Stimulated activated CD8-positive, alpha-beta memory T cell treated with anti-CD3 and anti-CD28 coated beads, Interleukin-4, amount 100 ng/mL, for 48 hours (primary cell): ENCODE measurements at places on chromosomes 16 and 17.
A peak's percentile ranks its signal among the peaks of the same experiment; 100 is the strongest.

GRCh38 chr16:608019-608418 is 18.2 kb downstream of the RAB40C start:
- DNase-seq: peak; percentile 70

GRCh38 chr17:59366773-59367656 is 35.6 kb downstream of the YPEL2 start:
- no peak for DNase-seq

GRCh38 chr16:3645504-3646347 is 8.8 kb upstream of the DNASE1 start:
- DNase-seq: peak; percentile 12

DNA sequence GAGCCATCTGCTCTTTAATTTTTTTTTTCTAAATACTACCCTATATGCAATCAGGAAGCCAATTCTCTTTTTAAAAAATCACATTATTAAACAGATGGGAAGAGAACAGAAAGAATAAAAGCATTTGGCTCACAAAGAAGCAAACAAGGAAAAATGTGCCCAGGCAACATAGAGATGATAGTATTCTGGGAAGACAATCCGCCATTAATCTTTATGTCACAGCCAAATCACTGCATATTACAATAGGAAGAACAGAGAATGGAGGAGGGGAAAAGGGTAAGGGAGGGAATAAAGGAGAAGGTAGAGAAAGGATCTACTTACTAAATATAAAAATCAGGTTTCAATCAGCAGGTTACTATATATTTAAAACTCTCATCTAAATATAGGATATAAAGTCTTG is 34.3 kb downstream of the STAT5B start:
- no peak for DNase-seq

DNA sequence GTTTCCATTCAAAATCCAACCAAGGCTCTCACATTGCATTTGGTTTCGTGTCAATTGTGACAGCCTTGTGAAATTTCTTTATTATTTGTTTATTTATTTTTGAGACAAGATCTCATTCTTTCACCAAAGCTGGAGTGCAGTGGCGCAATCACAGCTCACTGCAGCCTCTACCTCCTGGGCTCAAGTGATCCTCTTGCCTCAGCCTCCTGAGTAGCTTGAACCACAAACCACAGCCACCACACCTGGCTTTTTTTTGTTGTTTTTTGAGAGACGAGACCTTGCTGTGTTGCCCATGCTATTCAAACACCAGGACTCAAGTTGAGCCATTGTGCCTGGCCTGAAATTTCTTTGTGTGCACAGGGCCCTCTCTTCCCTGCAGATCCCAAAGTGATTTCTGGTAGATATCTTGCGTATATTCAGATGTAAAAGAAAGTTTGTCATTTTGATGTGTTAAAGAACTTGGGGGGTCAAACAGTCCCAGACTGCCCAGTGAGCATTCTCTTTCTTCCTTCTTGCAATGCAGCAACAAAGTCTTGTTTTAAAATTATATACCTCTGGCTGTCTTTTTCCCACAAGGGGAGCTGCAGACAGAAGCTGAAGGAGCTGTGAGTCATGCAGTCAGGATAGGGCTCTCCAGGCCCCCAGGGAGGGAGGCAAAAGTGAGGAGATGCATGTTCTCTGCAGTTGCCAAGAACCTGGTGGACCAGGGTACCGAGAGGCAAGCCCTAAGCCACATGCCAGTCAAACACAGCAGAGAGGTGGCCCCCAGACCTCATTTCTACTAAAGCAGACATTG is 15.5 kb upstream of the USP22 start:
- DNase-seq: no peak

GRCh38 chr17:76700617-76701470 is 9.9 kb downstream of the MXRA7 start:
- DNase-seq: no peak

DNA sequence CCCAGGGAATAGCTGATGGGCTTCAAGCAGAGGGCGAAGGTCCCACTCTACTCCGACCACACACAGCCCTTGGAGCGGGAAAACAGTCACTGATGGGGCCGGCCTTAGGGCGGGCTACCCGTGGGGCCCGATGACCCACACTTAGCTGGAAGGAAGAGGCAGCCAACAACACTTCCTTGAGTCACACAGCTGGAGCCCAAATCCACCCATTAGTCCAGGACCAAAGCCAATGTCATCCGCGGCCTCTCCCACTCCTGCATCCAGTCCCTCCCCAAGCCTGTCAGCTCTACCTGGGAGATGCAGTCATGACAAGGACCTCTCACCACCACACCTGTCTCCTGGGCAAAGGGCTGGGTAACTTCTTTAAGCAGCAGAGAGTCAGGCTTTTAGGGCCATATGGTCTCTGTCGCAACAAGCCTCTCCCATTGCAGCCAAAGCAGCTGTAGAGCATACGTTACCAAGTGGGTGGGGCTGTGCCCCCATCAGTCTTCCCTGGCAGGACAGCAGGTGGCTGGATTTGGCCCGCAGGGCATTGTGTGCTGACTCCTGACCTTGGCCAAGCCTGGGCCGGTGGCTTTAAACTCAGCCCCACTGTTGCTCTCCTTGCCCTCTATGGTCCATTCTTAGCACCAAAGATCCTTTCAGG is 110.7 kb downstream of the SOCS1 start:
- DNase-seq: no peak

GRCh38 chr17:81115749-81116464 is 49.4 kb upstream of the PVALEF start:
- no peak for DNase-seq

DNA sequence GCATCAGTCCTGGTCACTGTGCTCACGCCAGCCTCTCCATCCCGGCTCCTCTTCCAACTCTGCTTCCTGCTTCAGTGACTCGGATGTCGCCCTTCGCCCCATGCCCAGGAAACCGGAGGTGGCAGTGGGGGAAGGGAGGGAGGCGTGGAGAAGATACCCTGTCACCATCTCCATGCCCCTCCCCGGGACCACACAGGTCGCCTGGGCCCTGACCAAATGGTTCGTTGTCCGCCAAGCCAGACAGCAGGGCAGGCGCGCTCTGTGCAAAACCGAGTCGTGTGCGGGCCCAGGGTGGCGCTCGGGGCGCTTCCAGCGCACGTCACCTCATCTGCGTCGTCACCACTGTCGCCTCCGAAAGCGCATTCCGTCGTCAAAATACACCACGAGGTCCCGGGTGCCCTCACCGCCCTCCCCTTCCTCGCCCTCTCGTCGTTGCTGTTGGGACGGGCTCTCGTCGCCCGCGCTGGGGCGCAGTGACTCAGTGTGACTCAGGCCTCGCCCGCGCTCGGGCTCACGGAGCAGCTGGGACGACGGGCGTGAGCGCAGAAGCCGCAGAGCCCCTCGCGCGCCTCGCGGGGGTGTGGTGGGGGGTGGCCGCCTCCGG is 39.2 kb downstream of the ZNF778 start:
- peak; percentile 84 for DNase-seq

GRCh38 chr16:79278506-79278905 is 322.0 kb downstream of the MAF start:
- DNase-seq: peak; percentile 77

DNA sequence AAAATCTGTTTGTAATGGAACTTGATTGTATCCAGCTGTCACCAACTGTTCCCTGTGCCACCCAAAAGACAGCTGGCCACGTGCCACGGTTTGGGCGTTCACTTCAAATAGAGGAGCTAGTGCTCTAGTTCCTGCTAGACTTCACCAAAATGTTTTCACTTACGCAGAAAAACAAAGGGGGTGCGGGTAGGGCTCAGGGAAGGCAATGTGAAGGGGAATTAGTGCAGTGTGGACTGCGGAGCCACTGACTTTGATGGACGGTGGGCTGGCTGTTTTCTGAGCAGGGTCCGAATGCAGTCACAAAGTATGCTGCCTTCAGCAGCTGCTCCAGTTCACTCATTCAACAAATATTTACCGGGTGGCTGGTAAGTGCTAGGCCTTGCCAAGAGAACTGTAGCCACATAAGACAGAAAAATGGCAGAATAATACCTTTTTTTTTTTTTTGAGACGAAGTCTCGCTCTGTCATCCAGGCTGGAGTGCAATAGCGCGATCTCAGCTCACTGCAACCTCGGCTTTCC is 7.6 kb upstream of the CYTH1 start:
- no peak for DNase-seq

DNA sequence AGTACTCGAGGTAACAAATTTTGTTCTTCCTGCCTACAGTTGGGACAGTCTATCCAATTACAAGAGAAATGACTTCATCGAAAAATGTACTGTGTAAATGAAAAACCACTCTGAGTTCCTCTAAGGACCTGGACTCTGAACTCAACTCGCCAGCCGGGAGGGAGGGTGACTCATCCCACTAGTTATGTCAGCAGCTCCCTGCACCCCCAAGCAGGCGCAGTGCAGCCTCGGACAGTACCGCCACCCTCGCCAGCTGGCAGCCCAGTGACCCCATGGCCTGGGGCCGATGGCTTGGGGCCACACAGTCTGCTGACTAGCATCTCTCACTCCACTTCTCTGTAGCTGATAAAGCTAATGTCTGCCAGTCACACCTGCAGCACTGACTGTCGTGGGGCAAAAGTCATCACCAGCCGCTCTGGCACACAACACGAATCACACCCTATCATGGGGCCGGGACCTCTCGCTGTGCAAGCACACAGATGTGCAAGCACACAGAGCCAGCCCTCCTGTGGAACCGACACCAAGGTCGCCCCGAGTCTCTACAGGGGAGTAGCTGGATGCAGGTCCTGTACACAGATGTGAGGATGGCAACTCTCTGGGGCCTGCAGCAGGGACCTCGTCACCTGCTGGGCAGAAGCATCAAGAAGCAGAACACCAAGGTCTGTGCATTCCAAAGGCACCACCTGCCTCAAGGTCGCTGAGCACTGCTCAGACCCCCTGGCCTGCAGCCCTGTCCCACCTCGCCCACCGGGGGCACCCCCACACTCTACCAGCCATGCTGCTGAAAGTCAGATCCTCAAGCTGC is 5.7 kb downstream of the CSNK1D start:
- peak; percentile 68 for DNase-seq

GRCh38 chr17:13957636-13958035 is 111.7 kb upstream of the COX10 start:
- DNase-seq: no peak

GRCh38 chr16:2341456-2342447 is 1.2 kb upstream of the ABCA3 start:
- no peak for DNase-seq

DNA sequence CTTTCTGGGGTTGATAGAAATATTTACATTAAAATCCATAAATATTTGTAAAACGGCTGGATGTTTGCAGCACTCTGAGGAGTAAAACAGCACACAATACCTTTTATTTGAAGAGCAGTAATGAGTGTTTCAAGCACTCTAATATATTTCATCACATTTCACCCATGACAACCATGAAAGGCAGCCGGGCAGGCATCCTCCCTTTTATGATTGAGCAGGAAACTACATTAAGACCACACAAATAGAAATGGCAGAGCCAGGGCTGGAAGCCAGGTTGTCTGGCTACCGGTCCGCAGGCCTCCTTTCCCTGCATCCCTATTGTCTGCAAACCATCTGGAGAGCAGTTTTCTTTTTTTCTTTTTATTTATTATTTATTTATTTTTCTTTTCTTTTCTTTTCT is 23.1 kb upstream of the GPRC5C start:
- no peak for DNase-seq

GRCh38 chr17:57665128-57665527 is 80.0 kb downstream of the CCDC182 start:
- DNase-seq: no peak

- DNase-seq: no peak
Measured at GRCh38 chr17:9247401-9247938, 226.2 kb downstream of the NTN1 start.

- peak; percentile 11 for DNase-seq
Measured at GRCh38 chr16:57471852-57472664, 9.6 kb downstream of the POLR2C start.

DNA sequence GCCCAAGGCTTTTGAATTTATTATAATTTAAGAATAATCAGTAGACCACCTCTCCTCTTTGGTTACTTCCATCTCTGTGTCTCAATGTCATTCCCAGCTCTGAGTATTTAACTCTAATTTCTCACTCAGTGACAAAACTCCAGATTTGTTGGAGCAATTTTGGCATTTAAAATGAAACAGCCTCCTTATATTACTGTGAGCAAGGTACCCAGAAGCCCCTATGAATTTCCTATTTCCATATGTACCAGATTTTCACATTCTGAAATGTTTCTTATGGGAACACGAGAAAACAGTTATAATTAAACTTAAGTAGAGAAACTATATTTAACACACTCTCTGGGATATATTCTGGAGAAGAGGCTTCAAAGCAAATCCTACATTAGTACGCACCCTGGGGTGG is 285.4 kb upstream of the CDH8 start:
- DNase-seq: no peak
